Suppressor macrophage treated with lipopolysaccharide for 1 hour (primary cell): ENCODE measurements at places on chromosomes 11 and 22.
A peak's percentile ranks its signal among the peaks of the same experiment; 100 is the strongest.

- no peak for DNase-seq
These were observed 70.0 kb downstream of the CWF19L2 start for GRCh38 chr11:107387666-107388065.

DNA sequence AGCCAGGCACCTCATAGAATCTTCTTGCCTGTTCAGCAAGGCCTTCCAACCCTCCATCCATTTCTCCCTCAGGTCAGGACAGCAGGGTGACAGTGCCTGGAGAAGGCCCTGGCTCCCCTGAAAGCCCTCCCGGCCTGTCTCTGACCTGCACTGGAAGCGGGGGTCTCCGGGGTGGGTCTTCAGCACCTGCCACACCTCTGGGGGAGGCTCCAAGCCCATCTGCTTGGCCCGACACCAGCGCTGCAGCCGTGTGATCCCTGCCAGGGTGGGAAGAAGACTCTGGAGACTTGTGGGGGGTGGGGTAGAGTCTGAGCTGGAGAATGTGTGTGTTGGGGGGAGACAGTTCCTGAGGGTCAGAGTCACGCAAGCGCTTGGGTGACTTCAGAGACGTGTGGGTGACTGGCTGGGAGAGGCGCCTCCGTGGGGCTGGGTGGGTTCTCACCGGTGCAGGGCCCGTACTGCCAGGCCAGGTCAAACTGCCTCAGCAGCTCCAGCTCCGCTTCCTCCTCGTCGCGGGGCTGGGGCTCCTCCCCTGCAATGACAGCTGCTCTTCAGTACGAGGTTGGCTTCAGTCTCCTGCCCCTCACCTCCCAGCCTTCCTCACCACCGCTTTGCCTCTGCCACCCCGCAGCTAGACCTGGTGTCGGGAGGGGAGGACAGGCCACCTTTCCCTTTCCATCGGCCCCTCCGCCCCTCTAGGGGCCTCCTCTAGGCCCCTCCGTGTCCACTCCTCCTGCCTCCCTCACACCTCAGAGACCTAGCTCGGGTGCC, 615 bp downstream of the POLD4 start:
- peak; percentile 56 for DNase-seq

GRCh38 chr11:47383071-47383470, 4.7 kb upstream of the SPI1 start:
- DNase-seq, result peak; percentile 67

GRCh38 chr11:35151683-35152280, 12.8 kb downstream of the CD44 start:
- no peak for DNase-seq

DNA sequence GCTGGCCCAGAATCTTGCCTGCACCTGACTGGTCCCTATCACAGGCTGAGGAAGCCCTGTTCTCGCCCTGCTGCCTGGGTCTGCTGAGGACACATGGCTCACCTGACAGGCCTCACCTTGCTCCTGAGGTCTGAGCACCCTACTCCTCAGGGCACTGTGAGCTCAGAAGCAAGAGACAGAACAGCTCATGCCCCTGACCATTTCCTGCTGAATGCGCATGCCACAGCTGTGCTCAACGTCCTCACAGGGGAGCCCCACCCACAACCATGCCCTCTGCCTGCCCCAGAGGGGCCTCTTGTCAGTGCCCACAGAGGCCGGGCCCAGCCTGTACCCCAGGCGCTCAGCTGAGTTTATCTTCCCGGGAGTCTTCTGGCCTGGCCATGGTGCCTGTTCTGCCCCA, 2.8 kb upstream of the TSPO start:
- DNase-seq, result peak; percentile 51

DNA sequence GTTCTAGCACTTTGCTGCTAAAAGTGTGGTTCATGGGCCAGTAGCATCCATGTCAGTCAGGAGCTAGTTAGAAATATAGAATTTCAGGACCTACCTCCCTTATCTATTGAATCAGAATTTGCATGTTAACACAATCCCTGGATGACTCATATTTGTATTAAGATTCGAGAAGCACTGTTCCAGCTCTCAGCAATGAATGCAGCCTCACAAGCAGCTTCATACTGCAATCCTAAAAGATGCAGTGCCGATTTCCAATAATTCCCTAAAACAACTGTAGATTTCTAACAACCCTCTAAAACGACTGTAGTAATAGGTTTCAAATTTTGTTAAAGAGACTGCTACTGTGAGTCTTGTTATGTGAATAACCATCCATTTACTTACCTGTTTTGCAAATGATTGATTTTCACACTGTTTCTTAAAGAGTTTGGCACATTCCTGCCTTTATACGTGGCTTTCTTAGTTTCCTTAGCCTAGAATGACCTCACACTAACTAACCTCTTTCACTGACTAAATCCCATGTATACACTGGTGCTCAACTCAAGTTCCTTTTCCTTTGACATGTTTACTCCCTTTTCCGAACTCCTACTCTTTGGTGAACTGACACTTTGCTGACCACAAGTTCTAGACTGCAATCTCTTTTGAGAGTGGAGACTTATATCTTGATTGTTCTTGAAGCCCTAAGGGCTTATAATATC, 511.8 kb downstream of the METTL15 start:
- DNase-seq, result no peak

DNA sequence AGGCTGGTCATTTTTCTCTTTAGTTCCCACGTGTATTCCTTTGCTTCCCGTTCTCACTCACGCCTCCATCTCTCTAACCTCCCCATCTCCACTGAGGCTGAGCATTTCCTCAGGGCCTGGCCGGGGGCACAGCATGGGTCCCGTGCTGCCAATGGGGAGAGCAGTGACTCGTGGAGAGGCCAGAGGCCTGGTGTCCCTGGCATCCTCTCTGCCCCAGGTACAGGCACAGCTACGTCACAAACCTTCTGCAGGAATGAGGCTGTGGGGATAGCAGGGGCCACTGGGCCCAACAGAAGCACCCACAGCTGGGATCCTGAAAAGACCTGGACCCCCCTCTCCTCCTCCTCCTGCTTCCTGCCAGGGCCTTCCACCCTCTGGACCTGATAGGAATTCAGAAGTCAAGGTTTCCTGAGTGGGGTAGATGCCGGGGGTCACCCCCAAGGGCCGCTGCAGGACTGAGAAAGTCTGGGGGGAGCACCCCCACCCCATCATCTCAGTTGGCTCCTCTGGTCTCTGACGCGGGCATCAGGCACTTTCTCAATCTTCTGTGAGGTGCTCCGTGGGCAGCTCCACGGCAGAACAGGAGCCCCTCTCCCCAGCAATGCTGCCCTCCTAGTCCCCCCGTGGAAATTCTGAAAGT, 11.8 kb downstream of the PNPLA5 start:
- DNase-seq, result no peak

DNA sequence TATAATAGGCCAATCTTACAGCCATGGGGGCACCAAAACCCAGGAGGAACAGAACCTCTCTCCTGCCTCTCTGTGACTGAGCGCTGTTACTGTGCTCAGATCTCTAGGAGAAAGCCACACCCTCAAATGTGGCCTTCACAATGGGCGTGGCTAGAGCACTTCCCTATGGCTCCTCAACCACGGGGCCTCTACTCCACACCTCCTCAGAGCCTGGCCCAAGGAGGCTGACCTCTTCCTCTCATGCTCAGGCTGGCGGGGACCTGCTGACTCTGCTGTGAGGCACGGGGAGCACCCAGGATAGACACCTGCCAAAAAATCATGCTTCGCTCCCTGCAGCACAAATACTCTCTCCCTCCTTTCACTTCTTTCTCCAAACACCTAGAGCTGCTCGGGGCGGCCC, 41.0 kb downstream of the C11orf58 start:
- DNase-seq, result peak; percentile 65

- DNase-seq, result no peak
These were observed at the start of gene SCN3B for GRCh38 chr11:123654566-123655081. Gene SCN3B (minus strand): TSS chr11:123654624. CDS start chr11:123653801, 823 bp downstream.

- no peak for DNase-seq
These were observed 739 bp upstream of the MRGPRE start for GRCh38 chr11:3232956-3233355.

- DNase-seq, result no peak
These were observed 2.3 kb downstream of the PKNOX2 start for GRCh38 chr11:125166764-125167291.

DNA sequence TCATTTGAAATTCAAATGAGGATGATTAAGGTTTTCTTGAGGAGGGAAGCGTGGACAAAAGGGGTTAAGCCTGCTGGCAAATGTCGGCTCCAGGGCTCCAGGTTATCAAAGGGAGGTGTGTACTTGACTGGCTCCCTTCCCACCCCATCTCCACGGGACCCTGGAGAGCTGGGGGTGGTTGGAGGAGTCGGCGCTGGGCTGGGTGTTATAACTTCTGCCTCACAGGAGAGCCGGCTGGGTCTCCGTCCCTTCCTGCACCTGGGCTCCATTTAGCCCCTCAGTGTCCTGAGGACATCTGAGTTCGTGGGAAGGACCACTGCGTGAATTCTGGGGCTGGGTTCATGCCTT, 15.6 kb downstream of the POU2F3 start:
- DNase-seq, result no peak

DNA sequence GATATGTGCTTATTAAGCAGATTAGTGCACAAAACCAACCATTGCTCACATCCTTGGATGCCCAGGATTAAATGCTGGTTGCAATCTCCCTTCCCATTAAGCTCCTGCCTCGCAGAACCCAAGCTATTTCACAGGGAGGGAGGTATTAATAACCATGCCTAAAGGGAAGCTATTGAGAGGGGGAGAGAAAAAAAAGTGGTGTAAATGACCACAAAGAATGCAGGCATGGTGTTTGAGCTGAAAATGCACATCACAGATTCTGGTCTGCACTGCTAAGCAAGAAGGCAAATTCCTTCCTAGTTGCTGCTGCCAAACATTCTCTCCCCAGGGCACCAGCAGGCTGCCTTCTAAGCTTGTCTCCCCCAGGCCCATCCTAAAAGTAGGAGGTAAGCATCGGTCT, 92.0 kb upstream of the ISX start:
- no peak for DNase-seq

GRCh38 chr22:30309951-30310741, 16.6 kb downstream of the TBC1D10A start:
- DNase-seq, result peak; percentile 76

- peak; percentile 68 for DNase-seq
These were observed 82.3 kb downstream of the RCN1 start for GRCh38 chr11:32172848-32173834.

GRCh38 chr11:74438681-74439080, 28.7 kb downstream of the KCNE3 start:
- no peak for DNase-seq

GRCh38 chr22:25777870-25778269, 35.9 kb downstream of the MYO18B start:
- DNase-seq, result peak; percentile 61

DNA sequence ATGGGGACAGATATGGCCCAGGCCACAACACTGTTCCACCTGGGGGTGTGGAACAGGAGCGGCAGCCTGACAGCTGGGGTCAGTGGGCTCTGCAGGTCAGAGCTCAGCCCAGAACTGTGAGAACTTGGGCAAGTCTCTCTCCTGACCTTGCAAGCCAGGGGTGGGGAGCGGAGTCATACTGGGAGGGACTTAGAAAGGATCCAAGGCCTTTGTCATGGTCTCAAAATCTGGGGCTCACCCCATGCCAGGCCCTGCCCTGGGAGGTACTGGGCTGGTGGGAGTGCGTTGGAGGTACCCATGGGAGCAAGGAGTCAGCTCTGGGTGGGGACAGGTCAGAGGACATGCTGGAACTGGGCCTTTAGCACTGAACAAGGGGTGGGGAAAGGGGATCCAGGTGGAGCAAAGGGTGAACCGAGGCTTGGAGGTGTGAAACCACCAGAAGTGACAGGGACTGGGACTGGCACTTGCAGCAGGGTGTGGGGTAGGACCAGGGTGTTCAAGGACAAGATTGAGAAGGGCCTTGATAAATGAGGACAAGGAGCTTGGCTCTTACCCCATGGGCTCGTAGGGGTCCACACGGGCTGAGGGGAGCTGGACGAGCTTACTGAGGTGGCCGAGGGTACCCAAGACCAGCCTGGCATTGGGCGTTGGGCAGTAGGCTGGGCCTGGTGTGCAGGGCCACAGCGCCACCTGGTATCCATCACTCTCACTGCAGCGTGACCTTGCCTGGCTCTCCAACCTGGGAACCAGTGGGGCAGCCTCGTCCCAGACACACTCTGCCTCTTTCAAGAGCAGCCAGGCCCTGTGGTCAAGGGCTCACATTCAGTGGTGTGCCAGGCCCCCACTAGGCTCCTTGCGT, 7.4 kb upstream of the PMM1 start:
- peak; percentile 46 for DNase-seq

DNA sequence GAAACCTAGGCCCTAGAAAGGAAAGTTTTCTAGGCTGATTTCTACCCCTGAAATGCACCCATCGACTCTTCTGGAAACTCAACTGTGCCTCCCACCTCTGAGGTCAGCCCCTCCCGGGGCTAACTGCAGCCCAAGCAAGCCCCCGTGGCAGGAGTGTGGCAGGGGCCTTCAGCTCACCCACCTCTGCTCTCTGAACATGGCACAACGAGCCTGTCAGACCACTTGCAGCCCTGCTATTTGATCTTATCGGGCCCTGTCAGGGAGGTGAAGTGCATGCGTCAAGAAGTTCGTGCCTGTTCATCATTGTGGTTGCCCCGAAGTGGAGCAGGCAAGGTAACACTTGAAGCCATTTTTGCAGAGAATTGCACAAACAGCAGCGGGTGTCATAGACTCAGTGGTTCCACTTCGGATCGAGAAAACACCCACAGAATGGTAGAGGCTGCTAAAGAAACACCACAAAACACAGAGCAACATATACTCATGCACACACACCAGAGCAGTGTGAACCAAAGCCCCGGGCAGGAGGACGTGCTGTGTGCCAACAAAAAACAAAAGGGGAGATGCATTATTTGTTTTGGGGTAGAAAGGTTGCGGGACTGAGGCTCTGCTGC, 262.7 kb downstream of the ETS1 start:
- no peak for DNase-seq

DNA sequence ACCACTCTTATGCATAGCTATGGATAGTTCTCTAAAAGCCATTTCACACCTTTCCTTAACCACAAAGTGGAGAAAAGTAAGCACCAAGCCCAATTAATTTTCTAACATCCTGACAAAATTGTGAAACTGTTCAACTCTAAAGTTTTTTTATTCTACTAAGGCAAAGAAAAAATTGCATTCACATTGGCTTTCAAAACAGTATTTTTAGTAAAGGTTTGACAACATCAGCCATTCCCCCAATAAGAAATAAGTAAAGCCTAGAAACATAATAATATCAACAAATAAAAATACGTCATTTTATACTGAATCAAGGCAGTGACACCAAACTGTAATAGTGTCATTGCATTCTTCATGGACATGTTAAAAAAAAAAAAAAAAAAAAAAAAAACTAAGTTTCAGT, 11.1 kb downstream of the FAM168A start:
- no peak for DNase-seq

DNA sequence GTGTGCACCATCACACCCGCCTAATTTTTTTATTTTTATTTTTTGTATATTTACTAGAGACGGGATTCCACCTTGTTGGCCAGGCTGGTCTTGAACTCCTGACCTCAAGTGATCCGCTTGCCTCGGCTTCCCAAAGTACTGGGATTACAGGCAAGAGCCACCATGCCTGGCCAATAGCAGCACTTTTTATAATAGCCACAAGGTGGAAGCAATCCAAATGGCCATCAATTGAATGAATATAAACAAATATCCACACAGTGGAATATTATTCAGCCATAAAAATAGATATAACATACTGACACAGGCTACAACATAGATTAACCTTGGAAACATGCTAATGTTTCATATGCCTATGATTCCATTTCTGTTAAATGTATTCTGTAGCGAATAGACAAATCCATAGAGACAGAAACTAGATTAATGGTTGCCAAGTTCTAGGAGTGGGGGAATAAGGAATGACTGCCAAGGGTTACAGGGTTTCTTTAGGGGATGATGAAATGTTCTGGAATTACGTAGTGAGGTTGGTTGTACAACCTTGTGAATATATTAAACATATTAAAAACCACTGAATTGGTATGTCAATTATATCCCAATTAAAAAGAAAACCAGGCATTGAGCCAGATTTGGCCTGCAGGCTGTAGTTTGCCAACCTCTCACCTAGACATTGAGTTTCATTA, 4.8 kb downstream of the VPS51 start:
- DNase-seq, result no peak

GRCh38 chr11:127136438-127136837, 135.9 kb upstream of the KIRREL3 start:
- no peak for DNase-seq
